ENCODE measurements at places on chromosomes 16 and 17. TPM values are rescaled to one million over a fixed set of nuclear protein-coding genes. Genes with fewer than 3 reads are reported as not detected.

The BORCS6 gene
- total RNA-seq, result 8.1 TPM

The SLX1B gene
- total RNA-seq, result 31.1 TPM

DNA sequence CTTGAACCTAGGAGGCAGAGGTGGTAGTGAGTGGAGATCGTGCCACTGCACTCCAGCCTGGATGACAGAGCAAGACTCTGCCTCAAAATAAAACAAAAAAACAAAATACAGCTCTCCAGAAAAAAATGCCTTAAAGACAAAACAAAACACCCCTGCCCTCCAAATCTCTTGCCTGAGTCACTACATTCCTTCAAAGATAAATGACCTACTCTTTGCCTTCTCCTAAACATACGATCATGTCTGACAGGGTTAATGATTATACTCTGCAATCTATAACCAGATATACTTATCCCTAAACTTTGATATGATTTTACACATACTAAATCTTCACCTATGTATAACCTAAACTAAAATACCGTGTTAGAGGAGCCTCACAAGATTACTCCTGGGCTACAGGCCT is 1.4 kb upstream of the SETD6 start:
- DNase-seq, result no peak

- DNase-seq, result no peak
Observed at GRCh38 chr16:75627851-75628250, 4.8 kb upstream of the ADAT1 start.

Measured in suprapubic skin (tissue), 4 donors.